Activated T-cell treated with anti-CD3 and anti-CD28 coated beads for 4 hours (primary cell): ENCODE measurements at places on chromosomes 1 and 21.

DNA sequence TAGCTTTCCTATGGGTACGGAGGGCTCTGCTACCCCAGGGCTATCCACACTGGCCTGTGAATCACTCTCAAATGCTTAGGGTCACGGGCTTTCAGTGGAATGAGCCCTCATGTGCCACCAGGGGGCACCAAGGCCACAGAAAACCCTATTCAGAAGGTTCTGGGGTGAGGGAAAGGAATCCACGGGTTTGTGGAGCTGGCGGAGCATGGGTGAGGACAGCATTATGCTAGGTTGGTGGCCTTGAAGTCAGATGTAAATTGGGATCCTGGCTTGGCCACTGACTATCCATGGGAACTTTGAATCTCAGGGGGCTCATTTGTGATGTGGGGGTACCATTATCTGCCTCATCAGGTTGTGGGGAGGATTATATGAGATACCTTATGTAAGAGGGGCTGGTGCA is 5.1 kb upstream of the LAMTOR5 start:
- peak; percentile 49 for DNase-seq

DNA sequence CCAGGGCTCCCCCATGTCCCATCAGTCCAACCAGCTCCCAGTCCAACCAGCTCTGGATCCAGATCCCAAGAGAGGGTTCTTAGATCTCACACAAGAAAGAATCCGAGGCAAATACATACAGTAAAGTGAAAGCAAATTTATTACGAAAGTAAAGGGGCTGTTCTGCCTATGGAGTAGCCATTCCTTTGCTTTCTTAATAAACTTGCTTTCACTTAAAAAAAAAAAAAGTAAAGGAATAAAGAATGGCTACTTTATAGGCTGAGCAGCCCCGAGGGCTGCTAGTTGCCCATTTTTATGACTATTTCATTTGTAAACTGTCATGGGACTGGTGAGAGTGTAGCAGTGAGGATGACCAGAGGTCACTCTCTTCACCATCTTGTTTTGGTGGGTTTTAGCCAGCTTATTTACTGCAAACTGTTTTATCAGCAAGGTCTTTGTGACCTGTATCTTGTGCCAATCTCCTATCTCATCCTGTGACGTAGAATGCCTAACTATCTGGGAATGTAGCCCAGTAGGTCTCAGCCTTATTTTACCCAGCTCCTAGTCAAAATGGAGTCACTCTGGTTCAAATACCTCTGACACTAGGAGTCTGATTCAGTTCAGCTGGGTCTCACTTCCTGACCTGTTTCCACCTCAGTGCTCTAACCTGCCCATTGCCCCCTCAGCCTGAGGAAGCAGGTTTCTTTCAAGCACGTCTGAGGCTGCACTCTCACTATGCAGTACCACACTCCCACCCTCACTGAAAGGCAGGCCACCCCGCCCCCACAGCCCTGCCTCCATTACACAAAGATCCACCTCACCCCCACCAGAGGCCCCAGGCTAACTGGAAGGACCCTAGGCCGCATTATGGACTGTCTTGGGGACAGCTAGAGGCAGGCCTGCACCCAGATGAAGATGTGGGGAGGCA is 26.5 kb upstream of the ATP2B4 start:
- no peak for DNase-seq

GRCh38 chr1:59856725-59857338 is 42.1 kb downstream of the HOOK1 start:
- DNase-seq, result no peak

DNA sequence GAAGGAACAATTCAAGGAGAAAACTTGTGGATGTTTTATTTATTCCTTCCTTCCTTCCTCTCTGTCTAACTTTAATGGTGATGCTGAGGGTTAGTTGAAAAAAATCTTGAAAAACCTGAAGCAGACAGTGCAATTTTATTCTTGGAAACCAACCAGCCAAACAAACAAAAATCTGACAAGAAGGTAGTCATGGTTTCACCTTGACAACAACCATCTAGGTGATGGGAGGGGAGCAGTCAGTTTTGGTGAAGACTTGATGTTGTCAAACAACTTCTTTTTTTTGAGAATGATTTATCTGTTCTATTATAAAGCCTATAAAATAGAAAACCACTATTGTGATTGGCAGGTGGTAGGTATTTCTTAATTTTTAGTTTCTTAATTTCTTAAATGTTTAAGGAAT is 92.4 kb upstream of the GPR88 start:
- no peak for DNase-seq
